Stimulated activated CD4-positive, alpha-beta T cell treated with anti-CD3 and anti-CD28 coated beads, Interleukin-1b, Interleukin-23, amount 100 ng/mL, for 48 hours (primary cell): ENCODE measurements at places on chromosomes 1 and 21.

- DNase-seq = peak; percentile 28
These were observed 118.4 kb downstream of the KCNN3 start for GRCh38 chr1:154751690-154752089.

- no peak for DNase-seq
These were observed 93.8 kb downstream of the SYT2 start for GRCh38 chr1:202616355-202616915.

GRCh38 chr1:37946703-37947360 lies at the start of gene INPP5B:
Gene INPP5B, minus strand, starts transcription at chr1:37947053. Its CDS starts 745 bp downstream, at chr1:37946308.
- peak; percentile 82 for DNase-seq

- no peak for DNase-seq
These were observed 1.7 kb downstream of the FOXO6 start for GRCh38 chr1:41362749-41363590.

DNA sequence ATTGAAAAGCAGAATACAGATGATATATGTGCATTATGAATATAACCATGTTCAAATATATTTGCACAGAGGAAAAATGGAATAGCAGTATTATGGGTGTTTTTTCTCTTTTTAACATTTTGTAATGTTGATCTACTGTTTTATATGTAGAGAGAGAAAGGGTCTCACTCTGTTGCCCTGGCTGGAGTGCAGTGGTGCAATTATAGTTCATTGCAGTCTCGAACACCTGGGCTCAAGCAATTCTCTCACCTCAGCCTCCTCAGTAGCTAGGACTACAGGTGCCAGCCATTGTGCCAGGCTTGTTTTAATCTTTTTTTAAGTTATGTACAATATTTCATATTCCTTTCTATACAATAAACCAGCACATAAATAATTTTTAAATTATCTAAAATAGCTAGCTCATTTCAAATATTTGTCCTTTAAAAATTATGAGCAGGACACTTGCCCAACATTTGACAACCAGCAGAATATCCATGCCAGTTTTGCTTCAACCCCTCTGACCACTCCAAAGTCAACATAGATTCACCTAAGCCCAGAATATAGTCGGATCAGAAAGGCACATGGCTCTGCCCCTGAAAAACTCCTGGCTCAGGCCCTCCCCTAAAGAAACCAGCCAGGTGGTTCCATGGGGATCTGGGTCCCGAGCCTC lies 29.8 kb downstream of the ZNF281 start:
- DNase-seq = no peak

GRCh38 chr1:156523801-156524480 lies 23.4 kb upstream of the MEF2D start:
- no peak for DNase-seq

GRCh38 chr1:193392686-193393085 lies 206.3 kb upstream of the B3GALT2 start:
- no peak for DNase-seq

- no peak for DNase-seq
These were observed 116.4 kb downstream of the TBX19 start for GRCh38 chr1:168396940-168397684.

DNA sequence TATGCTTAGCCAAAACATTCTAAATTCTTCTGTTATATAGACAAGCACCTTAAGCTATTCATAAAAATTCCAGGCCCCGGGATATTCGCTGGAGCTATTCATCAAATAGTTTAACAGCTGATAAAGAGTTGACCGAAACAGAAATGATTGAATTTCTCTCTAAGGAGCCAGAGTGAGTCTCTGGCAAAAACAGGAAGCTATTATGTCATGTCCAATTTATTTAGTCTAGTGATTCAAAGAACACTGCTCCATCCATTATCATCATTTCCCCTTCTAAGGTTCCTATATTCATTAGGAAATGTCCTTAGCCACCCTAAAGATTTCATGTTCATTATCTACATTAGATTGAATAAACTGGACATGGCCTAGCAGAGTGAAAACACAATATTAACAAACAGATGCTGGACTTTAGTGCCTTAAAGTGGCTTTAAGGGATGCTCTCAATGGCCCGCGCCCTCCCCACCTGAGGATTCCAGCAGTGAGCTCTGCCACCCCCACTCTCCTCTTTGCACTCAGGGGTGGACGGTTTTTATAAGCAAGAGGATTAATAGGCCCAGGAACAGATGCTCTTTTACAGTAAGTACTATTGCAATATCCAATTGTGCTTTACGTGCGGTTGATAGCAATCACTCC lies 122.1 kb upstream of the RGS1 start:
- no peak for DNase-seq

DNA sequence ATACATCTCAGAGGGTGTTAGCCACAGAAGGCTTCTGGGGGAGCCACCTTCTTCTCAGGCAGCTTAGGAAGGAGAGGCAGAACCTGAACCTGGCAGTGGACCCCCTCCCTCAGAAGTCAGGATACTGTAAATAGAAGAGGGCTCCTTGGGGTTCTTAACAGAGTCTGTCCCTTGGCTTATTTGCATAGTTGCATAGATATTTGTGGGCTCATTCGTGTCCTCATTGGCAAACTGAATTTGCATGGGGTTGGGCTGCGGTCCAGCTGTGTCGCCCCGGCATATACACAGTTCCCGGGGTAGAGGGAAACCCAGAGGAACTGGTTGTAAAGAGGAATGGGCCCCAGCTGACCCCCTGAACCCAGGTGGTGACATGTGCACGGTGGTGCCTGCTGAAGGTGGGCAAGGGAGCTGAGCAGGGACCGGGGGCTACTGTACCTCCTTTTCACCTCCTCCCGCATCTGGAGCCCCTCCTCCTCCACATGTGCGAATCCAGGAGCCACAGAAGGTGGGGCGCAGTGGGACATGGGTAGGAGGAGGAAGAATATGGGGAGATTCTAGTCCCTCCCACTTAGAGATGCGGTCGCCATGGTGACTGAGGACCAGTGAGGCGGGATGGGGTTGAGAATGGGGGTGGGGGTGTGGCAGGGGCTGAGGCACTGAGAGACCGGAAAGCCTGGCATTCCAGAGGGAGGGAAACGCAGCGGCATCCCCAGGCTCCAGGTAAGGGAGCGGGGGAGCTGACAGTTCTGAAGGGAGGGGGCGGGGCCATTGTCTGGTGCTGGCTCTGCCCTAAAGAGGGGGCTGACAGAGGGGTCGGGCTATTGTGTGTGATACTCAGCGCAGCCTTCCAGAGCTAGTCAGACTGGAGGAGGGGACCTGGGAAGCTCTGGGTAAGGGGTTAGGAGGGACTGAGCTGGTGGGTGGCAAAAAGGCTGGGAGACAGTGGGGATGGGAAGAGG lies 3.7 kb upstream of the SEMA4A start:
- no peak for DNase-seq

DNA sequence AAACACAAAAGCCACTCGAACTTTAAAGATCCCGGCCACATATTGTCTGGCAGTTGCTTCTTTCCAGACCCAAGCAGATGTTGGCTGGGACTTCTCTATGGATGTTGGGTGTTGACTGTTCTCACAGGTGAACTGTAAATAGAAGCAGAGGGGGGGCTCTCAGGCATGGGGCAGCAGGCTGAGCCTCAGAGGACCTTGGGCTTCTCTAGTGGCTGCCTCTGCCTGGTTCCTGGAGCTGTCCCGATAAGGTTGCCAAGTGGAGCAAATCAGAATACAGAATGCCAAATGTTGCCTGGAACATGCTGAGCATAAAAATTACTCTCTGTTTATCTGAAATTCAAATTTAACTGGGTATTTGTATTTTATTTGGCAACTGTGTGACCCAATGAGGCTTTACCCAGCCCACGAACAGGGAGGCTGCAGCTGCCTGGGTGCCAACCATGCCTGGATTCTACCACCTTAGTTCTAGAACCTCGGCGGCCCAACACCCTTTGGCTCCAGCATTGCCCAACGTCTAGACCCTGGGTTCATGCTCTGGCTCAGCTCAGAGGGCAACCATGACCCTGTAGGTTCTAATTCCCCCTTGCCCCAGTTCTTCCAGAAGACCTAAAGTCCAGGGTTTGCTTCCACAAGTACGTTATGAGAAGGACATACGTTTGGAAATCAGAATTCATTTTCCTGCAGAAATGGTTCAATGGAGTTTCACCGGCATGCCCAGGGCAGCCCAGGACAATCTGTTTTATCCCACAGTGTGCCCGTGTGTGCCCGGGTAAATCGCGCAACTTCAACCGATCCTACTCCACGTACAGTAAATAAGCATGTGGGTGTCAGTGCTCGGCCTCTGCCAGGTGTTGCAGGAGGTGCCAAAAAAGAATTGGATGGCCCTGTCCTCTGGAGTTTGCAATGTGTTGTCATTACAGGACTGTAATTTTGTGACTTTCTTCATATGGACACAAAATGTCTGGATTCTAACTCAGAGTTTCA lies 5.4 kb upstream of the SLC45A1 start:
- DNase-seq = no peak

- peak; percentile 21 for DNase-seq
These were observed 1.6 kb downstream of the ADAM15 start for GRCh38 chr1:155052439-155053395.

DNA sequence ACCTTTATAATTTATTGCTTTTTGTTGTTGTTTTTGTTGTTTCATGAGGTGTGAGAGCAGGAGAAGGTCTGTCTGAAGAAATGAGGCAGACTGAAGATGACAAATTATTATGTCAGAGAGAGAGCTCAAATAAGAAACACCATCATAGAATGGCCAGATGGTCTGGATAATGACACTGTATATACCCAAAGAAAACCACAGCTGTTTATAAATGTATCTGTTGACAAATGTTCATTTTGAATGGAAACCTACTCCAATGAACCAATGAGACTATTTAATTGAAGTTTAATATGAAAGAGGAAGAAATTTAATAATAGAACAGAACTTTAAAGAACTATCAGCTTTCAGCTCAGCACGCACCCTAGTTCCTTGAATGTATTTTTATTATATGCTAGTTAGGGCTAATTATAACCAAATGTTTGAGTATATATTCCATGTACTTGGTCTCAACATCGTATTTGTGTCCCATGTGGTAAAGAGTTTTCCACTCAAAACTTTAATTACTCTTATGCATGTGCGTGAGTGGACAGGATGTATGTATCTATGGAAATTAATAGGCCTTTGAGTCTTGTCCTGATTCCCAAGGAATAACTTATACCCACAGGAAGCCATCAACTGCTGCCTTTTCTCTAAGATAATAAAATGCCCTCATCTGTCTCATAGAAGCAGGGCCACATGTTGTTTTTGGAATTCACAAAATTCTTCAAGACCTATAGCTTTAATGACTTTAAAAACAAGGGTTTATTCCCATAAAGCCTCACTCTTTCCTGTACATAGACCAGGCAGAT lies 202.7 kb downstream of the KCNK2 start:
- no peak for DNase-seq

DNA sequence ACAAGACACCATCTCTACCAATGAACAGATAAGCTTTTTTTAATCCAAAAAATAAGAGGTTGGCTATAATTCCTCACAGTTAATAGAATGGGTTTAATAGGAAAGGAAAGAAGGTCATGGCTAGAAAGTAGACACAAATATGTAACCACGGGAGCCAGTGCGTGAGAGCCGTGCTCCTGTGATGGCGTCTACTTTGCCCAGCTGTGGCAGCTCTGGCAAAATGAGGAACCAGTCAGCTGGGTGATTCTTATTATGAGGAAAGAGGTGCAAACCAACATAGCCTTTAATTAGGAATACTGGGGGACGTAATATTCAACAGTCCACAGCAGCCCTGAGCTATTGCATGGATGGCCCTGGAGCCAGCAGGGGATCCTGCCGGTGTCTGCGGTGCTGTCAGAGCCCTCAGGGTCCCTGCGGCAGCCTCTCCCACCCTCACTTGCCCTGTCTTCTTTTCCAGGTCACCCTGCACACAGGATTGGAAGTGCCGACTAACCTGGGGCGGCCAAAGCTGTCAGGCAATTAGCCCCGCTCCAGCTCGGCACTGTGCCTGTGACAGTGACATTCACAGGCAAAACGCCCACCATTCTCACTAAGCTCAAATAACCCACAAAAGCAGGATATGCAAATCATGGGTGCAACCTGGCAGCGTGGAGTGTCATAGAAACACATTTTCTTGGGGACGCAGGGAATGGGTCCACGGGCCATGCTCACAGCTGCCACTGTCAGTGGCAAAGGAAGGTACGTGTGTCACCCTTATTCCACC lies 25.9 kb upstream of the GNPAT start:
- no peak for DNase-seq

DNA sequence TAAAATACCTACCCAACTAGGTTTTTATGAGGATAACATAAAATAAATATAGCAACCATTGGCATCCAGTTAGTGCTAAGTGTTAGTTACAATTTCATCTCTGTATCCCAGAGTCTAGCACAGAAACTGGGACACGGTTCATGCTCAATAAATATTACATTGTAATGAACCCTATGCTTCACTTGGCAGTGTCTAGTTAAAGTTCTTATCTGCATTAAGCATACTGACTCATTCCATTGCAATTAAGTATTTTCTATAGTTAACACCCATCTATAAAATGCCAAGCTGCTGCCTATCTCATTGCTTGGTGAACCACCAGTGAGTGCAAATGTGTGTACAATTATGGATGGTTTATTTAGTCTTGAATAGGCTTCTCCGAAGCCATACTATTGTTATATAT lies 15.2 kb downstream of the CHML start:
- DNase-seq = no peak

DNA sequence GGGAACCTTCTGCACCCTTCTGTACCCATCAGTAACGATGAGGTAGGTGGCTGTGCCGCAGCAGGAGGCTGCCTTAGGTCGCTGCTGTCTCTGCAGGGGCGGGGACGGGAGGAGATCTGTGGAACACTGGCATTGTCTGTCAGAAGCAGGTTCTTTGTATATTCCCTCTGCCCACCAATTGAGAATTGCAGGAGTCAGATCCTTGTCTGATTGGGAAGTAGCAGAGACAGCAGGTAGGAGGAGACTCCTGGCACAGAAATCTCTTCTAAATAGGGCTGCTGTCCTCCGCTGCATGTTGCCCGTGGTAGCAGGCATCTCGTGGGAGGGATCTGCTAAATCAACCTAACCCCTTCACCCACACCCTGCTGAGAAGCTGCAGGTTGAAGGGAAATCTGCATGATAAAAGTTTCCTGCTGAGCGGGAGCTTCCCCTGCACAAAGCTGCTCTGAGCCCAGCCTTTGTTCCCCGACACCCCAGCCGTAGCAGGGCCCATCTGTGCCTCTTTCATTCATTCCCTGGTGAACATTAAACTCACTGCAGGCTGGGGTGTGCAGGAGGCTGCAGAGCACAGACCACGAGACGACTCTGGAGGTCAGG lies 15.9 kb downstream of the SARS1 start:
- no peak for DNase-seq

DNA sequence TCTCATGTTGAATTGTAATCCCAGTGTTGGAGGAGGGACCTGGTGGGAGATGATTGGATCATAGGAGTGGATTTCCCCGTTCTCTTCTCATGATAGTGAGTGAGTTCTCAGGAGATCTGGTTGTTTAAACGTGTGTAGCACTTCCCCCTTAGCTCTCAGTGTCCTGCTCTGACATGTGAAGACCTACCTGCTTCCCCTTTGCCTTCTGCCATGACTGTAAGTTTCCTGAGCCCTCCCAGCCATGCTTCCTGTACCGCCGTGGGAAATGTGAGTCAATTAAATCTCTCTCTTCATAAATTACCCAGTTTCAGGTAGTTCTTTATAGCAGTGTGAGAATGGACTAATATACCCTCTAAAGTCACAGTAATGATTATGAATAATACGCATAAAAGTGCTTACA lies 248.4 kb upstream of the LRRC7 start:
- no peak for DNase-seq

GRCh38 chr1:168007691-168008090 lies 70.8 kb upstream of the MPC2 start:
- no peak for DNase-seq
